ENCODE measurements at places on chromosomes 7 and 10.

- no peak for DNase-seq
Observed at GRCh38 chr7:154911862-154912455, 91.0 kb downstream of the PAXIP1 start.

GRCh38 chr10:83089335-83089734, 1050.0 kb upstream of the GHITM start:
- DNase-seq = no peak

DNA sequence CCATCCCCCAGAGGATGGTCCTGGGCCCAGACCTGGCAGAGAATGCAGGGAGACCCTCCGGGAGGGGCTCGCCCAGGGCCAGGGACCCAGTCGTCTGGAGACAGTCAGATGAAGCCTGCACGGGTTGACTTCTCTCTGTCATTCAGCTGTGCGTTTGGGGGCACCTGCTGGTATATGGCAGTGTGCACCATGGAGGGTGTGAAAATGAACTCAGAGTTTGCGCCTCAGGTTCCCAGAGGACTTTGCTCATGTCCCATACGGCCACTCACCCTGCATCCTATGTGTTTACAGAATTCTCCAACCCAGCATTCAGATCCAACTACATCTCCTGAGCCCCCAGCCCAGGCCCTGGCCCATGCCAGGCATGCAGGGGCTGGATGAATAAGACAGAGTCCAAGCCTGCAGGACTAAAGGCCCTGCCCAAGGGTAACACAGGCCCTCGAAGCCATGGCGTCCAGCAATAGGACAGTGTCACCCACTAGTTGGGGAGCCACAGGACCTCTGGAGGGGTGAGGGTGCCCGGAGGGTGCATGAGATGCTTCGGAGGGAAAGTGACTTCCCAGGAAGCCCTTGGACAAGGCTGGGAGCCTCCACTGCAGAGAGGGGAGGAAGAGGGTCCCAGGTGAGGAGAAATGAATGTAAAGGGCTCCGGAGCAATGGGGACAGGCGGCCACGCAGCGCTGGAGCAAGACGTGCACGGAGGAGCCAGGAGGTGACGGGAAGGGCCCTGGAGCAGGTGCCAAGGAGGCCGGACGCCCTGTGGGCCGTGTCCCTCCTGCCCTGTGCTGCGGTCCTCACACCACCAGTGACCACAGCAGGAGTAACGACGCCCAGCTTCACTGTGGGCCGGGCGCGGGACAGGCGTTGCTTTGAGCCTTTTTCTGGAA, 36.3 kb downstream of the CALML3 start:
- DNase-seq = no peak

GRCh38 chr10:51272555-51272954, 198.3 kb downstream of the PRKG1 start:
- DNase-seq = no peak

- no peak for DNase-seq
Observed at GRCh38 chr7:95766657-95767056, 5.7 kb upstream of the DYNC1I1 start.

DNA sequence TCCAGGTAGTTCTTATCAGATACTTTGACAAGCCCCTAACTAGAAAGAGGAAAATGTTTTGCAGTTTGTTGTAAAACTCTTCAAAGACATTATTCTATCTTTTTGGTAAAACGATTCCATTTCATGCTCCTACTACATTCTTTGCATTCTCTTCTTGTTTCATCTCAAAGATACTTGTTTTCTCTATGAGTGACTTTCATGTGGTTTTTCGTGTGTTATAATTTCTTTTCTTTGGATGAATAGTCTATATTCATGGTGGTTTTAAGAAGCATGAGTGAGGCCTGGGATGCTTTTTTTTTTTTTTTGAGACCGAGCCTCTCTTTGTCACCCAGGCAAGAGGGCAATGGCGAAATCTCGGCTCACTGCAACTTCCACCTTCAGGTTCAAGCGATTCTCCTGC, 292.5 kb upstream of the LYZL1 start:
- no peak for DNase-seq

DNA sequence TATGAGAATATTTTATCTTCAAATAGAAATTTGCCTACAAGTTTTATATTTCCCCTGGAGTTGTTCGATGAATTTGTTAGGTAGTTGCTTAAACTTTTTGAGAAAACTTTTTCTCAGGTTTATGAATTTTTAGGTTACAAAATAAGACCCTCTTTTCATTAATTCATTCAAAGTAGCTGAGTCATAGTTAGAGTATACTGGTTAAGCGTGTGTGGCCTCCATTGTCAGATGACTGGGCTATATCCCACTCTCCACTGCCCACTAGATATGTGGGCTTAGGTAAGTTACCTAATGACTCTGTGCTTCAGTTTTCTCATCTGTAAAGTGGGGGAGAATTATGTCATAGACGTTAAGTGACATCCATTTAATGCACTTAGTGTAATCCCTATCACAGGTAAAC, 1.0 kb downstream of the ASB15 start:
- DNase-seq = no peak

GRCh38 chr7:116446212-116446855, 53.2 kb upstream of the CAV2 start:
- no peak for DNase-seq

DNA sequence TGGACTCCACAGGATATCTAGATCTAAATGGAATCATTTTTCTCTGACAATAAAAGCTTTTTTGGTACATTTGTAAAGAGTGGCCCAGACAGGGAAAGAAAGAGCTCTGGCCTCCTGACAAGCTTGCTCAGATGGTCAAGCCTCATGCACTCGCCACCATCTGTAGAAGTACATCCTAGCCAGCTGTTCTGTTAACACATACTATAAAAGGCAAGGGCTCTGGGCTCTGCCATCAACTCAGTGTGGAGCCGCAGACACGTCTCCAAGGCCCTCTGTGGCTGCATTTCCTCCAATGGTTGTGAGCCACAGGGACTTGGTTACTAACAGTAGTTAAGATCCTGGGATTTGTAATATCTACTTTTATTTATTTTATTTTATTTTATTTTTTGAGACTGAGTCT, 70.8 kb upstream of the KDM7A start:
- DNase-seq = no peak

DNA sequence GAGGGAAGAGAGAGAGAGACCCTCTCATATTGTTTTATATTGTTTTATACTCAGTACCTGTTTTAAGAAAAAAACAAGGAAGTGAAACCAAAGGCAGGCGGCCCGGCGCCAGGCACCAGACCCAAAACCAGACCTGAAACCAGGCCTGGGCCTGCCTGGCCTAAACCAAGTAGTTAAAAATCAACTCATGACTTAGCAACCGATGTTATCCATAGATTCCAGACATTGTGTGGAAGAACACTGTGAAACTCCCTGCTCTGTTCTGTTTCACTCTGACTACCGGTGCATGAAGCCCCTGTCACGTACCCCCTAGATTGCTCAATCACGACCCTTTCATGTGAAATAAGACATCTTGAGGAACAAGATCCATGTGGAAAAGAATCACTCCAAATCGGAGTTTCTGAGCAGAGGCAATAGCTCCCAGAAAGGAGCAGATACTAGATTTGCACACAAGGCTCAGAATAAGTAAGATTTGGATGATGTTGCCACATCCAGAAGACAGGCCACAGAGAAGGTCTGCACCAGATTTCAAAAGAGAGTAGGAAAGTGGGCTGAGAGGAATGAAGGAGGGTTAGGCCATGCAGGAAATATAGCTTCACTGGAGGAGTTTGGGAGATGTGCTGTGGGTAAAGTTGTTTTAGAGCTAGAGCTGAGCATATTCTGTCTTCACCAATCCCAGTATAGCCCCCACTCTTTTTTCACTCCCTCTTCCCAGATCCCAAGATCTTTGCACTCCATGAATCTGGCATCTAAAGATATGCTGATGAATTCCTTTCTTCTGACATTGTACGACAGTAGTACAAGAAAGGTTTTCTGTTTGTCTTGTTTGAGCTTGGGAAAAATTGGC, 8.8 kb upstream of the ZNF248 start:
- DNase-seq = no peak

DNA sequence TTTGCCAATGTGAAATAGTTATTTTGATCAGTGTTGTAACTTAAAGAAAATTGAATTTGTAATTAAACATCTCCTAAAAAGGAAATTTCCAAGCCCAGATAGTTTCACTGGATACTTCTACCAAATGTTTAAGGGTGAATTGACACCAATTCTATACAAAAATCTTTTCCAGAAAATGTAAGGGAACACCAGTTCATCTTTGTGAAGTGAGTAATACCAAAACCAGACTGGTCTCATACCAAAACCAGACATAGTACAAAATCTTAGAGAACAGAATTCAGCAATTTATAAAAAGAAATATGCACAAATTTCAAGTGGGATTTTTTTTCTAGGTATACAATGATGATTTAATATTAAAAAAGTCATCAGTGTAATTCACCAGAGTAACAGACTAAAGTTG, 86.0 kb upstream of the ZNF32 start:
- DNase-seq = no peak

DNA sequence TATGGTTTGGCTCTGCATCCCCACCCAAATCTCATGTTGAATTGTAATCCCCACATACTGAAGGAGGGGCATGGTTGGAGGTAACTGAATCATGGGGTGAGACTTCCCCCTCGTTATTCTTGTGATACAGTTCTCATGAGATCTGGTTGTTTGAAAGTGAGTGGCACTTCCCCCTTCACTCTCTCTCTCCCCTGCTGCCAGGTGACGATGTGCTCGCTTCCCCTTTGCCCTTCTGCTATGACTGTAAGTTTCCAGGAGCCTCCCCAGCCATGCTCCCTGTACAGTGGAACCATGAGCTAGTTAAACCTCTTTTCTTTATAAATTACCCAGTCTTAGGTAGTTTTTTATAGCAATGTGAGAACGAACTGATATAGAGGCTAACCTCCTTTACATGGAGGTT, 16.6 kb downstream of the PLPP4 start:
- no peak for DNase-seq

DNA sequence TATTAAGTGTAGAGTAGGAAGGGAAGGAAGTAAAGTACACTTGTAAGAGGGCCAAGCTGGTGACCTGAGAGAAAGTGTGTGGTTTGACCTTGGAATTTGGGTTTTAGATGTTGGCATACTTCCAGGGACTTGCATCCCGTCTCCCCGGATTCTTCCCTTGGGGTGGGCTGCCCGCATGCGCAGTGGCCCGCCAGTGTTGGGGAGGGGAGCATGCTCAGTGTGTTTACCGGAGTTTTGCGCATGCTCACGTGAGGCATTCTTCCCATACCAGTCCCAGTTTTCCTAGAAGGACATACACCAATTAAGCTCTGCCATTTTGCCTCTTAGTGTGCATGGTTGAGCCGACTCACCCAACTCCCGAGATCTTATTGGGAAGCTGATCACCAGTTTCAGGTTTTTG, 9.4 kb downstream of the PDSS1 start:
- no peak for DNase-seq

GRCh38 chr10:75209086-75209920, 1.3 kb upstream of the VDAC2 start:
- no peak for DNase-seq

GRCh38 chr10:71621231-71622153, 98.1 kb downstream of the C10orf105 start:
- no peak for DNase-seq

GRCh38 chr10:123042708-123043408, 34.1 kb downstream of the ACADSB start:
- DNase-seq = no peak

DNA sequence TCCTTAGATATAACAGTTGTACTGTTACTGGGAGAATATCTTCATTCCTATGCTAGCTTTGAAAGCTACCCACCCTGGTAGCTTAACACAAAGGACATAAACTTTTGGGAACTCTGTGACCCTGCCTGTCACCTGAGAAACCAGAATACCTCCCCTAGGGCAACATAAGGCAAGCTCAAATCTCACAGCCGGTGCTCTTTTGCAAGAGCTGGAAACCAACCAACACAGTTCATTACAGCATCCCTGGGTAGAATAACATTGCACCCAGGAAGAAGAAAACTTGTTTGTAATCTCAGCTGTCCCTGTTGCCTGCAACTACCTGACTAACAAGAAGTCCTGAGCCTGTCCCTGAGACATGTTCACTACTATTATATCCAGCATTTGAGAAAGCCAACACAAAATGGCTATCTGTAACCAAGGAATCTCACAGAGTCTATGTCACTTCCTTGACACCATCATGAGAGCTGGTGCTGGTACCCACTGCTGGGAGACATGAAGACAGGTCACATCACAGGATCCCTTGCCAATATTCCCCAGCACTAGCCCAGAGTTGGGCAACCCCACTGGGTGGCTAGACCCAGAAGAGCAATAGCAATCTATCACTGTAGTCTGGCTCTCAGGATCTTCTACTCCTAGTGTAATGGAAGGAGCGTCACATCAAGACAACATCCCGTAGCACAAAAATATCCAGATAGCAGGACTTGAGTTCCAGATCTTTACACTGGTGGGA, 31.3 kb downstream of the AKR1C3 start:
- DNase-seq = no peak

DNA sequence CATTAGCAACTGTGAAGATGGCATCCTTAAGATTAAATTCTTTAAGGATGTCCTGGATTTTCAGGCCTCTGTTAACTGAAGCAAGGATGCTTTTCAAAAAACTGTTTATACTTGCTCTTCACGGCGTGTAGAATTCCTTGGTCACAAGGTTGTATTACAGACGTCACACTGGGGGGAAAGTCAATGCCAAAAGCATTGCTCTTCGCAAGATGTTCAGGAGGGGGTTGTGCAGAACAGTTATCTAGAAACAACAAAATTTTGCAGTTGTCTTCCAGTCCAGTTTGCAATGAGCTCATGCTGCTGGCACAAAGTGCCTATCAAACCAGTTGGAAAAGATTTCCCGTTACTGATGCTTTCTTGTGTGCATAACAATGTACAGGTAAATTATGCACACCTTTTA, 8.2 kb upstream of the KIF20B start:
- no peak for DNase-seq

GRCh38 chr10:98244586-98244985, 23.4 kb downstream of the LOXL4 start:
- no peak for DNase-seq

DNA sequence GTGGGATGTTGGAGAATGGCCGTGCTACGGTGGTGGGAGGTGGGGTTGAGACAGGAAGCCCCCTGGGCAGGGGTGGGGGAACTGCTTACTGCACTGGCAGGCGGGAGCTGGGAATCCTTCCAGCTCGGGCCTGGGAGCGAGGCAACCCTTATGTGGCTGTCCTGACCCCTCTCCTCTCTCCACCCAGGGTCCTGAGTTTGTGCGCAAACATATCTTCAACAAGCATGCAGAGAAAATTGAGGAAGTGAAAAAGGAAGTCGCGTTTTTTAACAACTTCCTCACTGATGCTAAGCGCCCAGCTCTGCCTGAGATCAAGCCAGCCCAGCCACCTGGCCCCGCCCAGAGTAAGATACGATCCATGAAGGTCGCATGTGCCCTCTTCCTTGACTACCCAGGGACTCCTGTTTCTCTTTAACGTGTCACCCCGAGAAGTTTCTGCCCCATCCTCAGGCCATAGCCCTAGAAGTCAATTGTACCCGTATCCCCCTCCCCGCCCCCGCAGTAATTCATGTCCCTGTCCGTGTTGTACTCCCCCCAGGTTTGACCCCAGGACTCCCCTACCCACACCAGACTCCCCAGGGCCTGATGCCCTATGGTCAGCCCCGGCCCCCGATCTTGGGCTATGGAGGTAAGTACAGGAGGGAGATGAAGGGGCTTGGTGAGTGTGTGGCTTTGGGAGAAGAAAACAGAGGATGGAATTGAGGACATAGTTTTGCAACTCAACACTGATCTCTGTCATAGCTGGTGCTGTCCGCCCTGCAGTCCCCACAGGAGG, 1.8 kb downstream of the UFSP1 start:
- no peak for DNase-seq

Data from KG1 (cell line).